ENCODE measurements at places on chromosomes 13 and 19.

DNA sequence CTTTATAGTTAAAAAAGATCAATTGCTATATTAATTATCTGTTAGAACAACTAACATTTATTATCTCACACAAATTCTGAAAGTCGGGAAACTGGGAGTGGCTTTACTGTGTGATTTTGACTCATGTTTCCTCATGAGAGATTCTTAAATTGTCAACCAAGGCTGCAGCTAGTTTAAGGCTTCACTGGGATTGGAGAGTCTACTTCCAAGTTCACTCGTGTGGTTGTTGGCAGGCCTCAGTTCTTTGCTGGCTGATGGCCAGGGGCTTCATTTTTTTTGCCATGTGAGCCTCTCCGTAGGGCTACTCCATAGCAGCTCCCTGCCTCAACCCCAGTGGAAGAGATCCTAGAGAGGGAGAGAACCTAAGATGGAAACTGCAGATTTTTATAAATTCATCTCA, 24.5 kb upstream of the LPAR6 start:
- peak; percentile 22 for DNase-seq

- DNase-seq: no peak
These were observed 440.8 kb downstream of the TDRD3 start for GRCh38 chr13:60837806-60838205.

- DNase-seq: peak; percentile 1
These were observed 38.1 kb upstream of the RGCC start for GRCh38 chr13:41419206-41419605.

- peak; percentile 59 for DNase-seq
These were observed 3.1 kb upstream of the CTXN1 start for GRCh38 chr19:7928741-7929701.

GRCh38 chr13:29679396-29680053, 84.0 kb upstream of the SLC7A1 start:
- no peak for DNase-seq

GRCh38 chr13:44300895-44301638, 72.6 kb upstream of the SERP2 start:
- DNase-seq: peak; percentile 68

- DNase-seq: no peak
These were observed 3.0 kb upstream of the PGLYRP1 start for GRCh38 chr19:46025835-46026234.

DNA sequence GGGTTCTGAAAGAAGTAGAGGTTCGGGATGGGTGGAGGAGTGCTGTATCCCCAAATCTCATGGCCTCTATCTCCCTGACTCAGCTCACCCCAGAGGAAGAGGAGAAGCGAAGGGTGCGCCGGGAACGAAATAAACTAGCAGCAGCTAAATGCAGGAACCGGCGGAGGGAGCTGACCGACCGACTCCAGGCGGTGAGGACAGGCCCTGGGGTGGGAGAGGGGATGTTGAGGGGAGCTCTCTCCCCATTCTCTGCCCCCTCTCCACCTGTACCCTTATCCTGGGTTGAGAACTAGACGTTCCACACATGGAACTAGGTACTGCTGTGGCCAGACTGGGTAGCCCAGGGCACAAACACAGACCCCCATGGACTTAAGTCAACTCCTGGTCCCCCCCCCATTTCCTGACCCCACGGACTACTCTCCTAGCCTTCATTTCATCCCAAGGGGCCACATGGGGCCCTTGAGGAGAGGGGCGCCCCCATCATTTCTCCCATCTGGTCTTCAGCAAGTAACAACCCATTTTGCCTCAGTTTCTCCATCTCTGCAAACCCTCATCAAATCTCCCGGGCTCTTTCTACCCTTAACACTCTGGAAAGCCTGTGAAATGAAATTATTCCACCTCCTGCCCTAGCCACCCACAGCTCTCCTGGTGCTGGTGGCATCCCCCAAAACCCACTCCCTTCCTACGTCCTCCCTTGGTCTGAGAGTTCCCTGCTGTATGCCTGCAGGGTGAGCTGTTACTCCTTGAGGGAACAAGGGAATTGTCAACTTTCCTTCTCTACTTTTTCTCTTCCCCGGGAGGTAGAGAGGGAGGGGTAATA, 3.5 kb downstream of the FOSB start:
- no peak for DNase-seq

- no peak for DNase-seq
These were observed at the start of gene JAK3 for GRCh38 chr19:17847538-17848366. Gene JAK3 (minus strand): TSS chr19:17847982. CDS start chr19:17844417, 3,565 bp downstream.

DNA sequence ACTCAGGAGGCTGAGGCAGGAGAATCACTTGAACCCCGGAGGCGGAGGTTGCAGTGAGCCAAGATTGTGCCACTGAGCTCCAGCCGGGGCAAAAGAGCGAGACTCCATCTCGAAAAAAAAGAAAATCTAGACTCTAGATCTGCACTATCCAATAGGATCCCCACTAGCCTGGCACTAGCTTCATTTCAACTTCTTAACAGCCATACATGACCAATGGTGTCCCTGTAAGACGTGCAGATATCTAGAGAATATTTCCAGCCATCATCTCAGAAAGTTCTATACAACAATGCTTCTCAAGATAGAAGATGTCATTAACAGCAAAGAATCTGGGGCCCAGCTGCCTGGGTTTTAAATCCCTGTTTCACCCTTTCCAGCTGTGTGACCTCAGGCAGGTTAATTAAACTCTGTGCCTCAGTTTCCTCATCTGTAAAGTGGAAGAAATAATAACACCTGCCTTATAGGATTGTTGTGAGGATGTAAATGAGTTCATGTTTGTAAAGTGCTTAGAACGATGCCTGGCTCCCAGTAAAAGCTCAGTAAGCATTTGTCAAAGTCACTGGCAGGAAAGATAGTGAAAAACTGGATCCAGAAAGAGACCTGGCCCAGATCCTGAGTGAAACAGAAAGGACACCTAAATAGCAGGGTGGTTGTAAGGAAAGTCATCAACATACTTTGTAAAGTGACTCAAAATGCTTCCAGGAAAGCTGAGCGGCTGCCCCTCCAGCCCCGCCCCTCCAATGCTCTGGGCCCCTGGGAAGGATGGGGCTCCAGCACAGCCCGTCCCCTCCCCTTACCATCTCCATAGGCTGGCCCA, 13.5 kb downstream of the WIZ start:
- no peak for DNase-seq

- no peak for DNase-seq
These were observed 22.3 kb downstream of the EPS15L1 start for GRCh38 chr19:16449330-16449961.

DNA sequence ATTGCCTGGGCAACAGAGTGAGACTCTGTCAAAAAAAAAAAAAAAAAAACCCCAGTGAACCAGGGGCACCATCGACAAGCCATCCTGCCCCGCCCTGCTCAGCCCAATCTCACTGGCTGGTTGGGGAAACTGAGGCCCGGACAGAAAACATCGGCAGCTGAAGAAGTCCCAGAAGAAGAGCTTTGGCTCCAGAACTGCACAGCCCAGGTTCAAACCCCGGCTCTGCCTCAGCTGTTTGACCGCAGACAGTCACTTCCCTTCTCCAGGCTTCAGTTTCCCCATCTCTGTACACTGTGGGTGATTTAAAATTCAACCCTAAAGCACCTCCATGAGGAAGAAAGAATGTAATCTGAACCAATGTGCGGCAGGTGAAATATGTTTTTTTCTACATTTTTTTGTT, 9.4 kb upstream of the SEMA6B start:
- DNase-seq: no peak

DNA sequence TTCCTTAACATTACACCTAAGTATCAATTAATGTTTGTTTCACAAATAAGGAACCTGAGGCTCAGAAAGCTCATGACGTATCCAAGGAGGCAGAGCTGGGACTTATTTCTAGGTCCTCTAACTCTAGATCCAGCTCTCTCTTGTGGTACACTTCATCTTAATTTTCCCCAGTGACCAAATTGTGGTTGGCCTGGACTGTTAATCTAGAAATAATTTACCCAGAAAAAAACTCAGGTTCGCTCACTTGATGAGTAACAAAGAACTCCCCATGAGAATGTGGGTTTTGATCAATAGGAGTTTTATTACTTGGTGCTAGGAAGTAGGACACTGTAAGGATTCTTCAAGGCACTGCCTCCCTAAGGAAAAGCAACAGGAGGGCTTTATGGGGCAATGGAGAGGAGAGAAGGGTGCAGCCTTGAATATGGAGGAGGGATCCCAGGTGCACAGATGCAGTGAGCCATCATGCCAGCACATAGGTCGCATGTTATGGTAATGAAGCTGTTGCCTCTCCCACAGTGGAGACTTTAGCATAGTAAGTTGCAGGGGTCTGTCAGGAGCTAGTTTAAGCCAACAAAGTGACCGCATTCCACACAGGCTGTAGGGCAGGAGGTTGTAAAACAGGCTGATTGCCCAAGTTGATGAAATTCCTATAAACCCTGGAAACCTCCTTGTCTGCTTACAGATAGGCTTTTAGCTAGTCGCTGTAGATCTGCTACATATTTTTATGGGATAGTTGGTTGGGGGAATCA, 14.7 kb downstream of the RAP2A start:
- no peak for DNase-seq

DNA sequence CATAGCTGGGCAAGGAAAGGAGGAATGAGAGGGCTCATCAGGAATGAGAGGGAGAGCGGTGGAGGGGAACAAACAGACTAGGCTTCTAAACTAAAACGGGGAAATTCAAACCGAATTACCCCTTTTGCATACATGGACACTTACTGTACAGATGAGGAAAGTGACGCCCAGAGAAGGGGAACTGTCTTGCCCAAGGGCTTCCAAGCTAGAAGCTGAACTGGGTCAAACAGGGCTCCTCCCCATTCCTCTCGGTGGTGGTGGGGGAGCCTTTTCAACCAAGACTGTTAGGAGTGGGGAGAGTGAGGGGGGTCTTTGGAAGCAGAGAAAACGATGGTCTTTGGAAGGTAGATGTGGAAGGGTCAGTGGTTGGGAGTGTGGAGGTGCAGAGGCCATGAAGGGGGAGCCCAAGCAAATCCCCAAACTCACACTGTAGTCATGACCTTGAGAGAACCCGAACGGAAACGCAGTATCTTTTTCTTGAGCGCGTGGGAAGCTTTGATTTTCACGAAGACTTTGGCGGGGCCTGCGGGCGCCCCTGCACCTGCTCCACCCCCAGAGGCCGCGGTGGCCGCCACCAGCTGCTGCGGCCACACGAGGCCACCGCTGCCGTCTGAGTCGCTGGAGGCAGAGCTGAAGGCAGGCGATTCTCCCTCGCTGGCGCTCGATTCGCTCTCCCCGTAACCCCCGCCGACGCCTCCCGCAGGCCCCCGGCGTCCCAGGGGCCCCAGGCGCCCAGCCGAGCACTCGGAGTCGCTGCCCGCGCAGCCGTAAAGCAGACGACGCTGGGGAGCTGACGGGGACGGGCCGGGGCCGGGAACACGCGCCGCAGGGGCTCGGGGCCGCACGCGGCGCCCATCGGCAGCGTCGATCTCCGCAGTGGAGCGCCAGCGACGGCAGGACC, 12.3 kb upstream of the GNG8 start:
- no peak for DNase-seq

DNA sequence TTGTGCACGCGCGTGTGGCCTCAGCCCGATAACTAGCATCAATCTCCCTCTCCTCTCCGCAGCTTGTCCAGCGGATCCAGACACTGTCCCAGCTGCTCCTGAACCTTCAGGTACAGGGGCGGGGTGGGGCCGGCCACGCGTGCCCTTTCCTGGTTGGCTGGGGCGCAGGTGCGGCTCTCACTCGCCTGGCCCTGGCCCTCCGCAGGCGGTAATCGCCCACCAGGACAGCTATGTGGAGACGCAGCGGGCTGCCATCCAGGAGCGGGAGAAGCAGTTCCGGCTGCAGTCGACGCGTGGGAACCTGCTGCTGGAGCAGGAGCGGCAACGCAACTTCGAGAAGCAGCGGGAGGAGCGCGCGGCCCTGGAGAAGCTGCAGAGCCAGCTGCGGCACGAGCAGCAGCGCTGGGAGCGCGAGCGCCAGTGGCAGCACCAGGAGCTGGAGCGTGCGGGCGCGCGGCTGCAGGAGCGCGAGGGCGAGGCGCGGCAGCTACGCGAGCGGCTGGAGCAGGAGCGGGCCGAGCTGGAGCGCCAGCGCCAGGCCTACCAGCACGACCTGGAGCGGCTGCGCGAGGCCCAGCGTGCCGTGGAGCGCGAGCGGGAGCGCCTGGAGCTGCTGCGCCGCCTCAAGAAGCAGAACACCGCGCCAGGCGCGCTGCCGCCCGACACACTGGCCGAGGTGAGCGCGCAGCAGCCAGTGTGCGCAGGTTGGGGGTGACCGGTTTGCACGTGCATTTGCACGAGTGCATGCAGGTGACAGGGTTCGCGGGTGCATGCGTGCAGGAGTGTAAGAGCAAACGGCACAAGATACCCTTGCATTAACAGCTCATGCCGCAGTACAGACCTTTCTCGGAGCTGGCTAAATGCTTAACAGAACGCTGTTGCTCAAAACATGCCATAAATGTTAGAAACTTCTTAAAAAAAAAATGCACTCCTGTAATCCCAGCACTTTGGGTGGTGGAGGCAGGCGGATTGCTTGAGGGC, 21.5 kb downstream of the PEX11G start:
- no peak for DNase-seq

DNA sequence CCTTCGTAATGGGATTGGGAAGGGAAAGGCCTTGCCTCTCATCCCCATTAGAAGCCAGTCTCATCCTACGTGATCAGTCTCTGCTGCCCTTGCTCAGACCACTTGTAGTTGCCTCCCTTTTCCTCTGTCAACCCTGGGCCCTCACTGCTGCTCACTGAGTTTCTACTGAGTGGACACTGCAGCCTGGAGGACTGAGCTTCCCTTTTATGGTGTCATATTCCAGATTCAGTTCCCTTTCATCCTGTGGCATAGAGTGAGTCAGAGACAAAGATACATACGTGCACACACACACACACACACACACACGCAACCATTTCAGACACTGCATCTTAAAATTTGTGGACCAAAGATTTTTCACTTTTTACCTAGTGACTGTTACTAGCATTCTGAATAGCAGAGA, 56.6 kb downstream of the COG3 start:
- DNase-seq: no peak

DNA sequence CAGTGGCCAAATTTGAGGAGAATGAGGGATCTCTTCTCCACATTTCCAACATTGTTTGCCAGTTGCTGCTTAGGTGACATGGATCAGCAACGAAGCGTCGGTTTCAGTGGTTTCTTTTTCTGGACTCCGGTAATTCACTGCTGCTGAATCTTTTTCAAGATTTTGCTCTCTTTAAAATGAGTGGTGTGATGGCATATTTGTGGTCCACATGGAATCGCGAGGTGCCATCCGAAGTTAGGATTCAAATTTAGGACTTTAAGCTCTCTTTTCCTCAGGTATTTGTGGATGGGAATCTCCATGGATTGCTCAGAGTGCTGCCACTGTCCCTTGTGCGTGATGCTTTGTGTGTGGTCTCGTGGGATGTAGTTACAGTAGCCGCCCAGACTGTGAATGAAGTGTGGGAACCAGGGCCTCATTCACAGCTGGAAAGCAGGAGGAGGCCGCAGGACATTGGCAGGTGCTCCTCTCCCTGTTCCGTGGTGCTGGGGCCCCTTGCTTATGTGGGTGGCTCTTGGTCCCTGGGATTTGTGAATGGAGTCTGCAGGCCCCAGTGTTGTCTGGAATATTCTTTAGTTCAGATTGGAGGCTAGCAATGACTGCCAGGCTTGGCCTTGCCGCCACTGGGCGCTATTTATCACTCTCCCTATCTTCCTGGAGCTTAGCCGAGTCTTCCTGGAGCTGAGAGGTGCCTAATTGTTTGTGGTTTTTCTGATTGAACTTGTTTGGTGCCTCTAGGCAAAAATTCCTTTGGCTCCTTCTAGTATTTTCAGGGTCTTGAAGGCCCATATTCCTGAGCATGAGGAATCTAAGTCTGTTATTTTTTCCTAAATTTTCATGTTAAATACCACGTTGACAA, 1.5 kb downstream of the ILF3 start:
- DNase-seq: peak; percentile 55

Measured in NCI-H2171 treated with DMSO at 0.1 percent for 48 hours (cell line).